Activated naive CD4-positive, alpha-beta T cell (primary cell): ENCODE measurements at places on chromosomes 3 and 15.

GRCh38 chr3:77816366-77816765 is 776.5 kb downstream of the ROBO2 start:
- DNase-seq, result no peak

- no peak for DNase-seq
Measured at GRCh38 chr15:81263477-81263876, 60.5 kb downstream of the STARD5 start.

DNA sequence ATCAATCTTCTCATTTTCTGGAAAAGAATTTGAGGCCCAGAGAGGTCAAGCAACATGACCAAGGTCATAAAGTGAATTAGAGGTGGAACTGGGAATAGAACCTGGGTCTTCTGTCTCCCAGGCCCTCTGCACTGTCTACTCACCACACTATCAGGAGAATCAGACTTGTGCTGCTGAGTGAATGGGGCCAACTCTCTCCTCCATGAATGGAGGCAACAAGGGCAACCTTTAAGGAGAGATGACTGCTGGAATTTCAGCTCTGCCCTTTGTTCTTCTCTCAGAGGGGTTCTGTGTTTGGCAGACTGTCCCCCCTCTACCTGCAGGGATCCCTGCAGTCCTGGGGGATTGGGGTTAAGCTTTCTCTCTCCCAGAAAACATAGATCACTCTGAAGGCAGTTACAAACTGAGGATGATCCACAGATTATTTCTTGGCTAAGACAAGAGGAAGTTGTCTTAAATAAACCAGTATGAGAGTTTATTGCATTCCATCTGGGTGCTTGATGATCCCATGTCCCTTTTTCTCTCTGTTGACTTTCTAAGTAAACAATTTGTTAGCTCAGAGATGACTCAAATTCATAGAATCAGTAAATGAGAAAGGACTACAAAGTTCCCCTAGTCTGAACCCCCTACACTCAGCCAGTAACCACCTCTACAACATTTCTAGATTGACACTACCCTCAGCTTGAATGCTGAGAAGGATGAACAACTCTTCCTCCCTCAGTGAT is 99.0 kb upstream of the LIPC start:
- DNase-seq, result no peak

DNA sequence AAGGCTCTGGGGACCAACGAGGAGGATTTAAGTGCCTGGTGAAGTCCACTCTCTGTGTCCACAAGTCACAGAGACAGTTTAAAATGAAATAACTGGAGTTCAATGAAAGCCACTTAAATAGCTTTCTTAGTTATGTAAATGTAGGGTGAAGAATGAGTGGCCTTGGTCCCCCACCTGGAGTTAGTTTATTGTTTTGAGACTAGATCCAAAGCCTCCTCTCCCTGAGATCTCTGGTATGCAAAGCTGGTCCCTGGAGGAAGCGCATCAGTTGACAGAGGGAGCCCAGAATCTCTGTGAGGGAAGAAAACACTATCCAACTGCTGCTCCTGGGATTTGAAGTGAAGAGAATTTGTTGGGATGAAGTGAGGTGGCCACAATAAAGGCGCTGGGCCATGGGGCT is 40.5 kb downstream of the EXOG start:
- no peak for DNase-seq

- no peak for DNase-seq
Measured at GRCh38 chr3:156339491-156339890, 215.4 kb downstream of the SSR3 start.

DNA sequence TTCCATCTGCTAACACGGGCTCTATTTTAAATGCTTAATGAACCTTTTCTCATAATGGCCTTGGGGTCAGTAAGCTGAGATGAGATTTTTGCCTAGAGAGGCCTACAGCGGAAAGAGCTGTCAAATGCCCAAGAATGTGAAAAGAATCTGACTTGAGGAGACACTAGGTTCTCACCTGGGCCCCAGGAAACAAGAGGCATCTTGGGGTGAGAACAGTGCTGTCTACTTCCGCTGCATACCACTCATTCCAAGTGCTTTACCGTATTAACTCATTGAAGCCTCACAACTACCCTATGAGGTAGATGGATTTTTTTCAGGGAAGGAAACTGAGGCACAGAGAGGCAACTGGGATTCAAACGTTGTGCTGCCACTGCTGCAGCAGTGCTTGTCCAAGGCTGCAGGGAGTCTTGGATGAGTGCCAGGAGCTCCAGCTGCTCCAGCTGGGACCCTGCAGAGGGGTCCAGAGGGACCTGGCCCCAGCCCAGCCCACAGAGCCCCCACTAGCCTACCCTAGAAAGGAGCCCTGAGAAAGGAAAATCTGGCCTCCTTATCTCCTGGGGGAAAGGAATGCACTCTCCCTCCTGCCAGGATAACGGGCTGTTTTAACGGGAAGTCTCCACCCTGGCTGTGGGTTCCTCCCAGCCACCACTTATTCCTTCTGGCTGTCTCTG is 68.4 kb downstream of the SLC12A8 start:
- no peak for DNase-seq

DNA sequence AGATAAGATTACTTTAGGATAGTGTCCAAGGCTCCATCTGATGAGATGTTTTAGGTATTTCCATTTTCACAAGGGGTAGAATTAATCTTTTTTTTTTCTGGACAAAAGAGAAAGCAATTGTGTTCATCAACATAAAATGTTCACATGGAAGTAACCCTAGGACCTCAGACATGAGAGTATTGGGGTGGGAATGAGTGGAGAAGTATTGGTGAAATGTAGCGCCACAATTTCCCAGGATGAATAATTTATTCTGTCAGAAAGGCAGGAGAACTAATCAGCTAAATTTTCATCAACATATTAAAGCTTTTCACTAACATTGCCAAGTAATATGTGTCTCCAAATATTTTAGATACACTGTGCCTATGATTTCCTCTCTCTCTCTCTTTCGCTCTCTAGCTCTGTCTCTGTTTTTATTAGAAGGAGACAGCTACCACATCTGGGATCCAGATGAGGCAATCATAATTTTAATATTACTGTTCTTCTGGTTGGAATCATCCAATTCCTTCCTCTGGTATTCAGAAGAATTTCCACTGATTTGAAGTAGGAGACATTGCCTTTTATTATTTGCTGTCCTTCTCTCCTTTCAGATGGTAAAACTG is 21.6 kb upstream of the ZNF280D start:
- DNase-seq, result no peak

DNA sequence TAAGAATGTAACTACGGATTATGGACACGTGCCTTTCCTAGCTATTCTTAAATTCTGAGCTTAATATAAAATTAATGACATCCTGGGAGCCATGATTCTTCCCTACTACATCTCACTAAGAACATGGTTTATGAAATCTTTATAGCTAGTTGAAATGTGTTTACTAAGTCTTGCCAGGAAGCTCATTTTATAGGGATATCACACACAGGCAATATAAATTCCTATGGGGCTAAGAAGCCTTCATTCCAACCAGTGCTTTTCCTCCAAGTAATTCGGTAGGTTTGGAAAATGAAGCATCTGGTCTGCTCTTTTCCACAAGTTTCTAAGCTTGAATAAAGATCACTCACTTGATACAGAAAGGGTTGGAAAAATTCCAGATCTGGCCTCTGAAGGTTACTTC is 802.6 kb downstream of the FHIT start:
- DNase-seq, result no peak

DNA sequence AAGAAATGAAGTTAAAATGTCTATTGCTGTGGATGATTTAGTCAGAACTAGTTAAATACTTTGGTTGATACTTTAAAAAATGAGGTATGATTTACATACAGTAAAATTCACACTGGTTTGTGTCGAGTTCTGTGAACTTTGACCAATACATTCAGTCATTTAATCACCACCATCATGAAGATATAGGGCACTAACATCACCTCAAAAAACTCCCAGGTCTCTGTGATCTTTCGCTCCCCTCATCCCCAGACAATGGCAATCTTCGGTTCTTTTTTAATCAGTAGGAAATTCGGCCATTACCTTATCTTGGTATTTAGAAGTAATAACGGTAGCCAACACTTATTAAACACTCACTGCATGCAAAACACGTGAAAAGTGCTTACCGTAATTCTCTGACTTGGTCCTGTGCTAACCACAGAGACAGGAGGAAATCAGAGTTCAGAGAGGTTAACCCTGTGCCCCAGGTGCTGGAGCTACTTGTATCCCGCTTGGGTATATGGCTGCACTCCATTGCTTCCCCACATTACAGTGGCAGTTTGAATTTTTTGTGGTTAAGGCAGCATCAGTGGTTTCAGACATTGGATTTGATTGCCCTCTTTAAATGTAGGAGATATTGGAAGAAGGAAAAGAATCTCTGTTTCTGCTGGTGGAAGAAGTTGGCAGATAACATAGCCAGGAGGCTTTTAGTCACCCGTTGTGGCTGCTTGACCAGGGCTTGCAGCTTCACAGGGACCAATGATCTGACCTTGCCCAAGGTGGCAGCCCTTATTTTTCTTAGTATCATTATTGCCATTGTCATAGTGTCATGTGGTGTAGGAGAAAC is 4.2 kb downstream of the PLCL2 start:
- no peak for DNase-seq

DNA sequence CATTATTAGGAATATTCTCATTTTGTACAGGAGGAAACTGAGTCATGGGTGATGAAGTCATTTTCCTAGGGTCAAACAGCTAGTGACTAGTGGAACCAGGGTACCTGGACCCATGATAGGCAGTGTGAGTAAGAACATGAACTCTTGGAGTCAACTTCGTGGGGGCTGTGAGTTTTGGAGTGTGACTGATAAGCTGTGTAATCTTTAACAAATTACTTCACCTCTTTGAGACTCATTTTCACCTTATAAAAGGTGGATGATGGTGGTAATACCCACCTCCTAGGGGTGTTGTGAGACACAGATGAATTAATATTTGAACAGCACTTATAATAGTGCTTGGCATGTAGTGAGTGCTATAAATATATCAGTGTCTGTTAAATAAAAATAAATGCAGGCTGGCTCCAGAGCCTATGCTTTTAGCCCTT is 9.1 kb downstream of the SEMA6D start:
- DNase-seq, result no peak

DNA sequence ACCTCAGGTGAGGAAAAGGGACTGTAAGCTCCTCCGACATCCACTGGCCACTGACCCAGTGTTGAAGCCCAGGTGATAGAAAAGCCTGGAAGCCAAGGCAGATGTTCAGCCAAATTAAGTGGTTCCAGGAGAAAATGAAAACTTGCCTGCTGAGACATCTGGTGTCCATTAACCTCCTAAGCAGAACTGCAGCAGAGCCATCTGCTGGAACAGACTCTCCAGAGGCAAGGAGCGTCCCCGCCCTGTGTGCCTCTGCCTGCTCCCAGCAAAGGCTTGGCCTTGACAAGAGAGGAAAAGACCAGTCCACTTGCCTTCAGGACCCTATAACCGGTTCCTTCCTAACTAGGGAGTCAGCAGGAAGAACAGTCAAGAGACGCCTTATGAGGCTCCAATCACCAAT is 48.2 kb downstream of the SRGAP3 start:
- DNase-seq, result no peak

DNA sequence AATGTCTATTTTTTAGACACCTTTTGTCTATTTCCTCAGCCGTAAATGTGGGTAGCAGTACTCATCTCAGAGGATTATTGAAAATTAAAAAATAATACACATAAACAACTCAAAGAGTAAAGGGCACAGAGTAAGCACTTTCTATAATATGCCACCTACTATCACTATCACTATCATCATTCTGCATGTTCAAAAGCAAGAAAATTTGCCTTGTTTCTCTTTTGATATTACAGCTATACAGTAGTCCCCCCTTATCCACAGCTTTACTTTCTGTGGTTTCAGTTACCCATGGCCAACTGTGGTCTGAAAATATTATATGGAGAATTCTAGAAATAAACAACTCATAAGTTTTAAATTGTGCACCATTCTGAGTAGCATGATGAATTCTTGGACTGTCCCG is 27.7 kb downstream of the CLASP2 start:
- DNase-seq, result no peak

GRCh38 chr3:172289583-172289982 is 158.7 kb downstream of the GHSR start:
- DNase-seq, result no peak

GRCh38 chr3:109050591-109051167 is 67.3 kb downstream of the MORC1 start:
- DNase-seq, result no peak

DNA sequence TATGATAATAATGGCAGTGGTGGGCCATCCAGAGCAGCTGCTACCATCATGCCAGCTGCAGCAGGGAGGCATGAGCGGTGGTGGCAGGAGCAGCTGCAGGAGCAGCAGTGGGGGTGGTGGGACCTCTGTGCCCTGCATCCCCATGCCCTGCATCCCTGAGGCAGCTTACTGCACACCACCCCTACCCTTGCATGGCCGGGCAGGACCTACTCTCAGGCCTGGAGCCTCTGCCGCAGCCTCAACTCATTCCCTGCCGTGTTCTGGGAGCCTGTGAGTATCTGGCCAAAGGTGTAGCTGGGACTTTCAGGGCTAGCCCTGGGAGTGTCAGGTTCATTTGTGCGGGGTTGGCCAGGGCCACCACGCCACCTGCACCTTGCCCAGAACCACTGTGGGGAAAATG is 3.3 kb upstream of the XCR1 start:
- DNase-seq, result no peak

DNA sequence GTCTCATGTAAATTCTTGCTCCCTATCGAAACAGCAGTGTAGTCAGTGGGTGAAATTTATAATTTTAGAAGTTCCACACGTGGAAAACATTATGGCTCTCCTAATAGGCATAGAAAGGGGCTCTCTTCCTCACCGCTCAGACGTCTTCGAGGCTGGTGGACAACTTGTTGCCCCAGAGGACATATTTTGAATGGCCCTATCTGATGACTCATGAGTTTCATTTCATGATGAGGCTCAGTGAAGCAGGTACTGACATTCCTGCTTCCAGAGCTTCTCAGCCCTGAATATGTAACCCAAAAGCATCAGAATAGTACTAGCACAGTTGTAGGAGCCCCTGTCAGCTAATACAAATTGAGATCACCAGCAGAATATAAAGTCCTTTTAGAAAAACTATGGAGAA is 117.9 kb downstream of the HERC1 start:
- no peak for DNase-seq

- no peak for DNase-seq
Measured at GRCh38 chr15:72220687-72221086, 10.3 kb downstream of the PKM start.

DNA sequence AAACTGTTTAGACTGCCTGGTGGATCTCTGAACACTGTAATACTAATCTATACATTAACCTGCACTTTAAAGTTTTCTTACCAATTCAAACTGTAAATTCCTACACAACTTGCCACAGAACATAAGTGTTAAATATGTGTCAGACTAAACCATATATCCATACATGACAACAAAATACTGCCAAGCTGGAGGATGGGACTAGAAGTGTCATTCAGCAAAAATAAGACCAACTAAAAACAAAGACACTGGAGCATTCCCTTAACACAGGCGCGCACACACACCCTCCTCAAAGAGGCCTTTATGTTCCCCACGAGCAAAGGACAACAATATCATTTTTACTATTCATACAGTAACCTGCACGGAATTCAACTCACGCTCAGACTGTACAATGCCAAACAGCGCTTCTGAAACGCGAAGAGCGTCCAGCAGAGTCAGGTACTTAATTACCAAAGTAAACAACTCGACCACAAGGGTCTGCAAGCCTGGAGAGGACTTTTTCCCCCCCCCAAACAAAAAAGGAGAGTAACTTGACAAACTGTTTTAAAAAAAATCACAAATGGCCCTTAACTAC is 1.1 kb downstream of the DCUN1D1 start:
- DNase-seq, result no peak

- DNase-seq, result no peak
Measured at GRCh38 chr15:77548589-77549557, 83.8 kb downstream of the LINGO1 start.
